NCI-H2081 treated with DMSO at 0.1 percent for 48 hours (cell line): ENCODE measurements at places on chromosomes 3 and 15.

GRCh38 chr15:61537337-61537736 lies 308.2 kb upstream of the RORA start:
- no peak for DNase-seq

DNA sequence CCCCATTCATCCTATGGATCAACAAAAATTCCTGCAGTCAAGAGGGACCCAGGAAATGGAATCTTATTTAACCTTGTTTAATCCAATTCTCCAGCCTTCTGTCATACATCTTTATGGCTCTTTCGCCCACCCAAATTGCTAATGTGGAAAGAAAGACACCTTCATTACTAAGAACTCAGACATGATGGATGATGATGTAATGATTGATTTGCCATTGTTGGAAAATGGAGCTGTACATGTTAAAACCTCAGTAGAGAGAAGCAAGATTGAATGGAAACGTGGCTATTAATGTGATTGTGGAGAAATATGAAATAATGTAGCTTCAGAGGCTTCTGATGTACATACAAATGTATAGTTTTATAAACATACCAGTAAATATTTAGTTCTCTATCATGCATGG lies 15.7 kb upstream of the PTPRG start:
- no peak for DNase-seq

DNA sequence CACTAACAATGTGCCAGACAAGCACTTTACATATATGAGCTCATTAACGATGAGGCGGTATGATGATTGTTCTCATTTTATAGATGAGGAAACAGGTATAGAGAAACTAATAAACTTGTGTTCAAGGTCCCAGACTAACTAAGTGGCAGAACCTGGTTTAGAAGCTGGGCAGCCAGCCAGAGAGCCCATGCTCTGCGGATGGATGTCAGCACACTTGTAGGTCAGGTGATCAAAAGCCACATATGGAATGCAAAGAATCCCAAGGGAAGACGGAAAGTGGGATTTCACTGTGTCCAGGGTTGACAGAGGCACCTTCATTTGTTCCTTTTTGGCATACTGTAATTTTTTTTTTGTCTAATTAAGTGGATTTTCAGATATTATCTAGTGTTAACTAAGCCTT lies 103.7 kb downstream of the EFL1 start:
- no peak for DNase-seq

DNA sequence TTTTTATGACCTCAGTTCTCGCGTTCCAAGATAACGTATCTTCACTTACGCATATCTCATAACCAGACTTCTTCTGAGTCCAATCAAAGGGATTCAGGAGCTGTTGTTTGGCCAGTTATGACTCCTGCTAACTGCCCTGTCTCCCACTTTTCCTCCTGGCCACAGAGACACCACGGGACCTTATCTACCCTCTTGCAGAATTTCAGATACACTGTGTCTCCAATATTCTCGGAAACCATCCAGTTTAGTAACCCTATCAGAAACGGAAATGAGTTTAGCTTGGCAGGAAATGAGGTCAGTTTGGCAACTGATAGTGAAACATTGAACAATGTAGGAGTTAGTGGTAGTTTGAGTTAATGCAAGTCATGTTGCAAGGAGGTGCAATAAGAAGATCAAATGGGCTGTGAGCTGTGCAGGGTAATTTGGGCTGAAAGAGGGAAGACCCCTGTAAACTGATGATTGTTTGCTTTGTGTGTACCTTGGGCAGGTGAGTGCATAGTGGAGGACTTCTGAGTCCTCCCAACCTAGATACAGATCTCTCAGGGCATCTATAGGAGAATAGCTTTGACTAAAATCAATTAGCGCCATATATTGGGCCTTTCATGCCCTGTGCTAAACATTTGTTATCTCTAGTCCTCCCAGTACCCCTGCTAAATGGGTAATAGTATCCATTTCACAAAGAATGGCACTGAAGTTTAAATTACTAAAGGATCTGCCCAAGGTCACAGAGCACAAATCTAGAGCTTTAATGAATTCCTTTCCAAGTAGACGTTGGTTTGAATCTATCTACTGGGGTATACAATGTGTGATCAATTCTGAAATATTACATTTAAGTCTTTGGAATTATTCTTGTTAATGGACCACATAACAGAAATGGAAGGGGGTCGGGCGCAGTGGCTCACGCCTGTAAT lies 41.3 kb upstream of the PIK3CB start:
- DNase-seq, result no peak

GRCh38 chr3:172711454-172711795 lies 558 bp upstream of the NCEH1 start:
- DNase-seq, result no peak

- DNase-seq, result no peak
Measured at GRCh38 chr3:182618981-182619591, 174.2 kb upstream of the ATP11B start.

DNA sequence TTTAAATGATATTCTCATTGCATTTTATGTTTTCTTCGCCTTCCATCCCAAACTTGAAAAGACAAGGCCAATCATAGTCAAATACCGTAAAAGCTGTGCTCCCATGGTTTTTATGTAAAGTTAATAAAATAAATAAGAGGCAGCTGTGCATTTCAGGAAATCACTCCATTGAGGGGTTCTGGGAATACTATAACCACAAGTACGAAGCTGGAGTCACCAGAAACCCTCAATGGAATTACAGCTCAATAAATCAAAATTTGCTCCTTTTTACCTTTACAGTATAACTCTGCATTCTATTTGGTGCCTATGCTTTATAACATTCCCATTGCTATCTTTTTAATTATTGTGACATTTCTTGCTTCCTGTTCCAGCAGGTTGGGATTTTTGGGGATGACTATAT lies 77.2 kb downstream of the C3orf38 start:
- DNase-seq, result no peak

DNA sequence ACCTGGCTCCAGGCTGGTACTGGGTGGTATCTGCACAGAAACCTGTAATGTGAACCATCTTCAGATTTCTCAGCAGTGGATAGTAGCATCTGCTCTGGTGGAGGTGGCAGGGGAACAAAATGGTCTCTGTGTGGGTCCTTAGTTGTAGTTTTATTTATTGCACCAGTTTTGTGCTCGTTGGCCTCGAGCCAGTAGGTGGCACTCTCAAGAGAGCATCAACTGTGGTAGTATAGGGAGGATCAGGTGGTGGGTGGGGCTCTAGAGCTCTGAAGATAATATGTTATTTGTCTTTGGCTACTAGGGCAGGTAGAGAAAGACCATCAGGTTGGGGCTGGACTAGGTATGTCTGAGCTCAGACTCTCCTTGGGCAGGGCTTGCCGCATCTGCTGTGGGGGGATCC lies 254.0 kb upstream of the GPR149 start:
- no peak for DNase-seq

DNA sequence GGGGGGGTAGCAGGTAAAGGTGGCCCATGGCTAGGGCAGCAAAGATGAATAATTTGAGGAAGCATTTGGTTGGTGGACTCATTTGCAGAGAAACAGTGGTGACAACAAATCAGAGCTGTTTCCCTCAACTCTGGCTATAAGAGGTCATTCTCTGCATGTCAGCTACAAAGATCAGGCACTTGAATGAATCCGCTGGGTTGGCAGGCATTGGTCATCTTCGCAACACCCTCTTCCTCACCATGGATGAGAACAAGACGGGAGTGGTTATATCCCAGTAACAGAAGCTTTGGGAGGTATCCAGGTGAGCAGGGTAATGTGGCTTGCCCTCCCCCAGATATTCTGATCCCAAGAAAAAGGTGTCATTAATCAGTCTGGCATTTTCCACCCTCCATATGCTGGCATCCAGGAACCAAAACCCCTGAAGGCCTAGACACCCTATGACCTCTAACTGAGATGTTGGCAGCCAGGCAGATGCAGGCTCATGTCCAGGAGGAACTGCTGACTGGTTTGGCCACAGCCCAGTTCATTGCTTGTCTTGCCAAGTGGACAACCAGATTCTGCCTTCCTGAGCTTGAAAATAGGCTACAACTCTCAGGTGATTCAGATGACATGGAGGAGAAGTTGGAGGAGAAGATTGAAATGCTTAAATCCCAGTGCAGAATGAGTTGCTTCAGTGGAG lies 108.9 kb upstream of the TRIM42 start:
- no peak for DNase-seq

GRCh38 chr3:122774564-122774963 lies 19.1 kb downstream of the HSPBAP1 start:
- DNase-seq, result no peak

DNA sequence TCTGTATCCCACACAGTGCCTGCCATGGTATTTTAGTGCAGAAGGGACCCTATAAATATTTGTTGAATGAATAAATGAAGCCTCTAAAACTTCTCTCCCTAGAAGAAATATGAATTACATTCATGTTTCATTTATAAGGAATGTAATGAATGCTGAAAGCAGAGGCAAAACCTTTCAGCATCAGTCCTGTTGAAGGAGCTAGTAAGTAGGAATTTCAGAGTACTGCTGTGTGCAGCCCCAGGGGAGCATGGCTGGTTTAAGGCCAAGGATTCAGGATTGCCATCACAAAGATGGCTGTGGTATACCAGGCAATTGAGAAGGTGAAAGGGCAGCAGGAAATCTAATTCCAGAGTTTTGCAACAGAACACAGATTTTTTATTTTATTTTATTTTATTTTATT lies 1131.4 kb downstream of the IGSF11 start:
- no peak for DNase-seq

DNA sequence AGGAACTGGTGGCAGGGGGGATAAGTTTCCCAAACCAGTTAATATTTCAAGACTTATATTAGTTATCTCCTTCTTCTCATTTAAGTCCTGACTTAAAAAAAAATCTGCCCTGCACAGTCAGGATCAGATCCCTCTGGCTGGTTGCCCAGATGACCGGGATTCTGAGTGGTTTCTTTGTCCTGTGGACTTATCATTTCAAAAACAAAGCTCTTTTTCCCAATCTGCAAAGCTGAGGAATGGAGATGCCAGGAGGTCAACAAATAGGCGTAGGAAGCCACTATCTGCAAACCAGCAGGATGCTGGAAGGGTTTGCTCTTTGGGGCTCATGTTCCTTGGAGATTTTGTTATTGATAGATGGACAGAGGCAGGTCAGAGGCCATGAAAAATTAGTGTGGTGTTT lies 5.8 kb downstream of the C3orf20 start:
- no peak for DNase-seq

GRCh38 chr15:58678683-58679082 lies 70.8 kb downstream of the ADAM10 start:
- no peak for DNase-seq

DNA sequence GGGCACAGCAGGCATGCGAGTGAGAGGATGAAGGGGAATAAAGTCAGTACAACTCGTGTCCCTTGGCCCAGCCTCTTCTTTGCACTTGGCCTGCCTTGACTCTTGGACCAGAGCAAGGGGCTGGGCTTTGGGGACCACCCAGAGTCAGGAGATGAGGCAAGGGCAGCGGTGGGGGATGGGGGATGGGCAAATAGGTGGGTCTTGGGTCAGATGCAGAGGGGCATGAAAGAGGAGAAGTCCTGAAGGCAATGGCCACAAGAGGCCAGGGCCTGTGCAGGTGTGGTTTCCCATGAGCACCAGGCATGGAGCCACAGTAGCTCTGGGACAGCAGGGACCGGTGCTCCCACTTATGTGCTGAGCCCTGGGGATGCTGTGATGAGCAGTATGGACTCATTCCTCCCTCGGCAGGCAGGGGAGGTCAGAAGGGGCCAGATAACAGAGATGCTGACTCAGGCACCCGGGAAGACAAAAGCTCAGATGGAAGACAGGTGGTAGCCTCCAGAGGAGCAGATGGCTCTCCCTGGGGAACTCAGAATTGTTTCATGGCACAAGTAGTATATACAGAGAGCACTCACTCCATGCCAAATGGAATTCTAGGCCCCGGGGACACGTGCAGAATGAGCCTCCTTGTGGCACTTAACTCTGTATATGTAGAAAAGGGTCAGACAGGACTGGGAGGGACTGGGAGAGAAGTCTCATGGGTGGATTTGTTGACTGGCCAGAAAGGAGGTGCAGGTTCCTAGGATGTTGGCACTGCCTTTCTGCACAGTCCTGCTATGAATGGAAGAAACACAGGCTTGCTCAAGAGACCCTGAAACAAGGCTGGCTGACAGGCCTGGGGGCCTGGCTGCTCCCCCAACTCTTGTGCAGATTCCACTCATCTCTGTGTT lies 14.3 kb downstream of the ZBTB47 start:
- no peak for DNase-seq

DNA sequence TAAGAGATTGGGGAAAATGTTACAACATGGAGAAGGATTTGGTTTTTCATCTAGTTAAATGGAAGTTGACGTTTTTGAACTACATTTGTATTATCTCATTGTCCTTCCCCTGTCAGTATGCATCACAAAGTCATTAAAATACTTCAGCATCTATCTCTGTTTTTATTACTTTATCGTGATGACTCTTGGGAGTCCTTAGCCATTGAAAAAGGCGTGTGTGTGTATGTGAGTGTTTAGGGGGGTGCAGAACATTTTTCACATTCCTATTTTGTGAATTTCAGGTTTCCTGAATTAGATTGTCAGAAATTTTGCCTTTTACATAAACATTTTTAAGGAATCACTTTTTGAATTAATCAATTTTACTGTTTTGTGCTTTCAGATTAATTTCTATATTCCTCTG lies 360.6 kb upstream of the SGO1 start:
- DNase-seq, result no peak

- no peak for DNase-seq
Measured at GRCh38 chr3:33146791-33147445, 33.1 kb downstream of the CRTAP start.

DNA sequence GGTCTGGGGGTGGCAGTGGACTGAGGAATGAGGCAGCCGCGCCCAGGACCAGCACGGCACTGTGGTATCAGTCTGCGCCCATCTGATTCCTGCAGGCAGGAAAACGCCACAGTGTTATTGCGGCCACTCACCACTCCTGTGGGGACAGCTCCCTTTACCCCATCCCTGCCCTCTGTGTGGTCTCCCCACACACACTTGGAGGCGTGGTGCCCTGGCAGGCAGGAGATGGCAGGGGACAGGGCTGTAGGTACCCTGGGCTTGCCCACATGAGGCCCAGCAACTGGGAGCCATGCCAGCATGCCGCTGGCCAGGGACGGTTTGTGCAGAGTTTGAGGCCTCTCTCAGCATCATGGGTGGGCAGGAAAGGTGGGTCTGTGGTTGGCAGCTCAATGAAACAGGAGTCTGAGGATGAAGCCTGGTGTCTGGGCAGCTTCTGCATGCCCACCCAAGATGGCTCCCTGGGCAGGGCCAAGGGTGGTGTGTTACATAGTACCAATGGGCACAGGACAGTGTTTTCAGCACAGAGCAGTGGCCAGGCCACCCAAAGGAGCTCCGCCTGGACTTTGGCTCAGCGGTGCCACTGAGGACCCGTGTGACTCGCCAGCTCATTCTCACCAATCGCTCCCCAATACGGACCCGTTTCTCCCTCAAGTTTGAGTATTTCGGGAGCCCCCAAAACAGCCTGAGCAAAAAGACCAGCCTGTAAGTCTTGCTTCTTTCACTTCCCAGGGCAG lies 27.2 kb downstream of the ACAA1 start:
- DNase-seq, result no peak
